Activated gamma-delta T cell (primary cell): ENCODE measurements at places on chromosomes 3 and 15.

- DNase-seq = no peak
Measured at GRCh38 chr3:144129536-144130214, 158.1 kb downstream of the DIPK2A start.

DNA sequence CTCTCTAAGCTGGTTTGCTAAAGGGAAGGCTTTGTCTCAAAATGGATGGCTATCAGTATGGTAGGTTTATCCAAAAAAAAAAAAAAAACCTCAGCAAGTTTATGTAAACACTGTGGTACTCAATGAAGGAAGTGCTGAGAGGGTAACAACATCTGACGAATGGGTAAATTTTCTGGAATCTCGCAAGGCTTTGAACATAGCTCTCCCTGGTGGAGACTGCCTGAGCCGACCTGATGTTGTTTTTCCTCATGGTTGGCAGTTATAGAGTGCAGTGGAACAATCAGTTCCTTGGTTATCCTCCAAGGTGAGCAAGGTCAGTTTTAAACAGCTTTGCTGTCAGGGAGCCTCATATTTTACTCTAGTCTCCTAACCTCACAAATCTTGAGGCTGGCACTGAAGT lies 94.6 kb downstream of the ZPLD1 start:
- no peak for DNase-seq

- DNase-seq = no peak
Measured at GRCh38 chr3:12991861-12992281, 81.4 kb downstream of the IQSEC1 start.

DNA sequence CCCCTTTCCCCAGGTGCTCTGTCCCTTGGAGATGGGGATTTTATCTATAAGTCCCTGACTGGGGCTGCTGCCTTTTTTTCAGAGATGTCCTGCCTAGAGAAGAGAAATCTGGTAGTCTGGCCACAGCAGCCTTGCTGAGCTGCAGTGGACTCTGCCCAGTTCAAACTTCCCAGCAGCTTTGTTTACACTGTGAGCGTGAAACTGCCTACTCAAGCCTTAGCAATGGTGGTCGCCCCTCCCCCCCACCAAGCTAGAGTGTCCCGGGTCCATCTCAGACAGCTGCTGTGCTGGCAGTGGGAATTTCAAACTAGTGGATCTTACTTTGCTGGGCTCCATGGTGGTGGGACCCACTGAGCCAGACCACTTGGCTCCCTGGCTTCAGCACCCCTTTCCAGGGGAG lies 38.9 kb downstream of the TMEM266 start:
- DNase-seq = no peak

- DNase-seq = no peak
Measured at GRCh38 chr15:44566155-44566540, 29.2 kb downstream of the EIF3J start.

- DNase-seq = no peak
Measured at GRCh38 chr15:90035095-90035839, 34.1 kb downstream of the ZNF710 start.

DNA sequence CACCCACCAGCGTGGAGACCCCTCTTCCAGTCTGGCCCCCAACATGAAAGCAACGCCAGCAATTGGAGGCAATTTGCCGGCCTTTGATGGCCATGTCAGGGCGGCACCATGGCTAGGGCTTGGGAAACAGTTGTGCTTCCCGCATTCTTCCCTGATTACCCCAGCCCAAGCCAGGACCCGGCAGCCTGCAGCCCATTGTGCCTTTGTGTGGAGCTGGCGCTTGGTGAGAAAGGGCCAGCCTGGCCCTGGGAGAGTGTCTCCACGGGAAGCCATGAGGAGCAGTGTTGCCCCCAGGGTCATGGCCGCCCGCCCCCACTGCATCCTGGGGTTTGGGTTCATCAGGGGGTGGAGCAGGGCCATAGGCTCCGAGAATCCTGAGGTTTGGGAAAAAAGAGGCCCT lies 66.0 kb downstream of the DNAJB8 start:
- no peak for DNase-seq

DNA sequence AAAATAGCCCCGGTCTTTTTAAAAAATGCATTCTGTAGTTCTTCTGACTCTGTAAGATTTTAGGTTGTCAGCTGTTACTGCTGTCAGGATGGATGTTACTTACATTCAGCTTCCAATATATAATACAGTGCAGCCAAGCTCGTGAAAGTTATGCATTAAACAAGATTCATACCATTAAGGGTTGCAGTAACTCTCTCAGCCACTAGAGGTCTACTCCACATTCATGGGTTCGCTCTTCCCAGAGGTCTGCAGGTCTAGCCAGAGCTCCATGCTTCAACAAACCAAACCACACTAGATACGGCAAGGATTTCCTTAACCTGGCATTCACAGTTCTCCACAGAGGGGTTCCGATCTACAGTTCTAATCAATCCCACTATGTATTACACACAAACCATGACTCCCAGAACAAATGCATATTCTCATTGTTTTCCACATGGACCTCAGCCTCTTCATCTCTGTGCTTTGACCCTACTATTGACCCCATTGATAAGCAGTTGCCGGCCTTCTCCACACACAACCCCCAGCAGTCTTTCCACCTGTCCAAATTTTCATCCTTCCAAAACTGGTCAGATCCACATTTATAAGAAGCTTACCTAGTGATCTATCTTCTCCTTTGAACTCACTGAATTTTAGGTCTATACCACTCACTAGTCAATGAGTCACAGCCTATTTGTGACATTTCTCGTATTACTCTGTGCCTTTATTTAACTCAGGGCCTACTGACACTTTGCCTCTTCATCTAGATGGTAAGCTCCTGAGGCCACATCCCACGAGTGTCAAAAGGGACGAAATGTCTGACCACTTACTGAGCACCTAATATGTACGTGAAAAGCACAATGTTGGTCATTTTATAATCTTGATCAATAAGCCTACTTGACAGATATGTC lies 33.7 kb downstream of the RORA start:
- no peak for DNase-seq

- no peak for DNase-seq
Measured at GRCh38 chr15:90483637-90484036, 46.1 kb upstream of the CRTC3 start.

DNA sequence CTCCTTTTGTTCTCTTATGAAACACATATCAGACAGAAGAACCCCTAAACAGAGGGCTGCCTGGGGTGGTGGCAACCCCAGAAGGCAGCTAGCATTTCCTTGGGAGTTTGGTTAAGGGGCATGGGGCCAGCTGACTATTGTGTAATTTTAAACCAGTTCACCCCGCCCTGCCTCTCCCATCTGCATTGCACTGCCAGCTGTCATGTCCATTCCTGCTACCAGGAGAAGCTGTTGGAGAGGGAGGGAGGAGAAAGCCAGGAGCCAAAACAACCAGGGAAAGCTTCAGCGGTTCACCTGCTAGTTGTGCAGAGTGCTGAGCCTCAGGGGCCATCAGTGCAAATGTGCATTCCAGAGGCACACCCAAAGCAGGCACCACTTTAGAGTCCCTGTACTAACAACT lies 47.6 kb upstream of the ATP1B3 start:
- DNase-seq = no peak

- DNase-seq = no peak
Measured at GRCh38 chr3:16883057-16883722, 1.6 kb upstream of the PLCL2 start.

- no peak for DNase-seq
Measured at GRCh38 chr3:156256945-156257344, 136.6 kb downstream of the KCNAB1 start.

GRCh38 chr3:32443478-32443877 lies 51.8 kb downstream of the CMTM7 start:
- DNase-seq = no peak

- DNase-seq = no peak
Measured at GRCh38 chr15:89401631-89402517, 67.2 kb upstream of the POLG start.

DNA sequence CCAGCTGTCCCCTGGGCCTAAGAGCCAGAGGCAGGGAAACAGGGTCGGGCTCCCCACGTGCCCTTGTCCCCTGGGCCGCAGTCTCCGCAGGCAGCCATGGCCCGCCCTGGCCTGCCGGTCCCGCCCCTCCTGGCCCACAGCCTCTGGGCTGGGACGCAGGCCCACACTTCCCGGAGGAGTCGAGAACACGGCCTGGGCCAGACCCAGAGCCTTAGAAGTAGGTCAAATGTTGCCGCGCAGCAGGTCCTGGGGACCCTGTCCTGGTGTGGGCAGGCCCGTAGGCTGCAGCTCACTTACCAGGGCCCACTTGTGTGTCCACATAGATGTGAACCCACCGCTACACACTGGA lies 4.3 kb upstream of the MYL3 start:
- DNase-seq = no peak

DNA sequence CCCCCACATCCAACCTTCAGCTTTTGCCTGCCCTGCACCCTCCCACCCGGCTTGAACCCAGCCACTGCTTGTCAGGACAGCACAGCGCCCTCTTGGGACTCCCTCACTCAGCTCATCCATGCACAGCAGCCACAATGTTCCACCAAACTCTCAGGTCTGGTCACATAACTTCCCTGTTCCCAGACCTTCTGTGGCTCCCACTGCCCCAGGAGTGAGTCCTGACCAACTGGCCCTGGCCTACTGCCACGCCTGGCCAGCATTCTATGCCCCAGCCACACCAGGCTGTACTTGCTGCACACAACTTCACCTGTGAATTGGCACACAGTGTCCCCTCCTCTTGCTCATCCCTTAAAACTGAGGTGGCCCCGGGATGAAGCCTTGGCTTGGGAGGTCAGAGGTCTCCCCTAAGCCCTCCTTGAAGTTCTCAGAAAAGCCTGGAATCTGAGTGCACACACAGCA lies 21.0 kb downstream of the PLXNB1 start:
- no peak for DNase-seq

DNA sequence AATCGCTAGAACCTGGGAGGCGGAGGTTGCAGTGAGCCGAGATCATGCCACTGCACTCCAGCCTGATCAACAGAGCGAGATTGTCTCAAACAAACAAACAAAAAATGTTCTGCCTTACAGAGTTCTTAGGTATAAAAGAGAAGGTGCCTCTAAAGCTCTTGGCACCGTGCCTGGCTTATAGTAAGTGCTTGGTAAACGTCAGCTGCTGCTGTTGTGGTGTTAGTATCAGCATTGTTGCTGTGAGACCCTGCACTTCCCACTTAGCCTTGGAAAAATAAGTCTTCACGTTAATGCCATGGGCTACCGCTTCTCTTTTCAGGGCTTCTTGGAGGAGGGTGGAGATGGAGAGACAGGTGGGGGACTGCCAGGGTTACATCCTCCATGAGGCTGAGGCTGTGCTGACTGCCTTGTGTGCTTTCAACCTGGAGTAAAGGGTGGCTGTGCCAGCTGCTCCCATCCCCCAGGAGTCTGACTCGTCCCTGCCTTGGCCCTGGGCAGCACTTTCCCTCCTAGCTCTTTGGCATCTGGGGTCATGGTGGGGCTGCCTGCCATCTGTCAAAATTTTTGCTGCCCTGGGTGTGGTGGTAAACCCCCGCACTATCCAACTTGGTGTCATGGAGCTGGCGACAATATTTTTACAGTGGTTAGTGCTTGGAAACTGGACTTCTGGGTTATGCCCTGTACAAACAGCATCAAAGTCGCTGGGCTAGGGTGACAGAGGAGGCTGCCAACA lies 17.8 kb downstream of the FLNB start:
- no peak for DNase-seq
